Left lung (tissue), 14 donors: ENCODE measurements at places on chromosomes 13 and 19. TPM values are rescaled to one million over a fixed set of nuclear protein-coding genes. Genes with fewer than 3 reads are reported as not detected.

DNA sequence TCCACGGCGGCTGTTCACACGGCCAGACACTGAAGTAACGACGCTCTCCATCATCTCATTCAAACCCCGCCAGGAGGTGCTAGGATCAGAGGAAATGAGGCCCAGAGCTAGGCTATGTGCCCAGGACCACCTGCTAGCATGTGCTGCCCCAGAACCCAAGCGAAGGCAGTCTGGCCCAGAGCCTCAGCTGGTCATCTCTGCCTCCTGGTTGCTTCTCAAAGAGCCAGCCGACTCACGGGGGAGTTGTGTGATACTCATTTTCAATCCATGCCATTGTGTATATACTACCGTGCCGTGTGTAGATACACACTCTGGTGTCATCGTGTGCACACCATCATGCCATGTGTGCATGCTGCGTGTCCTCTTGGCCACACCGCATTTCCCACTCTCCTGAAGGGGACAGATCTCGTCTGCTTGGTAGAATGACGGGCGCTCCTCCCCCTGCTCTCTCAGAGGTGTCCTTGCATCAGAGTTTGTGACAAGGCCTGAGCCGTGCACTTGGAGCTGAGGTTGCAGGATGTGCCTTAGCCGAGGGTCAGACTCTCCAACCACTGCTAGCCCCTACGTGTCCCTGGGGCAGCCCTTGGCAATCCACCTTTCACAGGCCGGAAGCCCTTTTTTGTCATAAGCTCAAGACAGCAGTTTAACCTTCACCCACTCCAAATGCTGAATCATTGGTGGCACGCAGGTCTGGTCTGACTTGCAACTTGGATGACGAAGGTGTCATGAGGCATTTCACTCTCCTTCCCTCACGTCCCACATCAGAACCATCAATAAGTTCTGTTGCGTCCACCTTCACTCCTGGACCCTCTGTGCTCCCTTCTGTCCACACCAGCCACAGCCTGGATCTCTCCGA is 130.4 kb downstream of the CRYL1 start:
- no peak for DNase-seq

DNA sequence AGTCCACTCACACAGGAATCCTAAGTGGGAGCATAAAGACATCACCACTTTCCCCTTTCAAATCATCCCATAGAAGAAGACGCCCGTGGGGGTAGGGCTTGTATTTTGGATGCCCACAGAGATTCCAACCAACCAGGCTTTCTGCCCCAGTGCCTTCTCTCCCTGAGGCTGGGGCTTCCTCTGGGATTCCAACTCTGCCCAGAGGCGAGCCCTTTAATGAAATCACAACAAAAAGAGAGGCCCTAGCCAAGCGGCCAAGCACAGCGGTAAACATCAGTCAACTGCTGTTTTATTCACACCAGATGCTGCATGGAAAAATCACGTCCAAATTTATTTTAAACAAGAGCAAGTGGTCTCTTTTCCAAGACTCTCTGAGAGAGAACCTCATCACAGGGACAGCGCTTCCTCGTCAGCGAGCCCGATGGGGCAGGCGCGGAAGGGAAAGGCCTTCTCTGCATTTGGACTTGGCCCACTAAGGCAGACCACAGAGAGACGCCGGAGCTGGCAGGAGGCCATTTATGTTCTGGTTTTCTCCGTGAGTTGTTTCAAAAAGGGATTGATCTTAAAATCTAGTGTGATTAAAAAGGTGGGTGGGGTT is 31.5 kb downstream of the ADPRHL1 start:
- DNase-seq: no peak

DNA sequence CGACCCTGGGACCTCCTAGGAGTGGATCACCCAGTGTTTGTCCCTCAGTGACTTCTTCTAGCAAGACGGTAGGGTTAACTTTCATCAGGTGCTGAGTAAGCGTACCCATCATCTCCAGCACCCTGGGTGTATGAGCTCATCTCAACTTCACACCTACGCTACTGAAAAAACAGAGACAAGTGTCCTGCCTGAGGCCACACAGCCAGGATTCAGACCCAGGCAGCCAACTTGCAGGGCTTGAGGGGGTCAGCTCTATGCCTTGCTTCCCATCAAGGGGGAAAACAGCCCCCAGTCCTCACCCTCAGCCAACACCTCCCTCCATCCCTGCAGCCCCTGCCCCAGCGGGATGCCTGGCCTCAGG is 4.6 kb downstream of the TLE2 start:
- DNase-seq: no peak

DNA sequence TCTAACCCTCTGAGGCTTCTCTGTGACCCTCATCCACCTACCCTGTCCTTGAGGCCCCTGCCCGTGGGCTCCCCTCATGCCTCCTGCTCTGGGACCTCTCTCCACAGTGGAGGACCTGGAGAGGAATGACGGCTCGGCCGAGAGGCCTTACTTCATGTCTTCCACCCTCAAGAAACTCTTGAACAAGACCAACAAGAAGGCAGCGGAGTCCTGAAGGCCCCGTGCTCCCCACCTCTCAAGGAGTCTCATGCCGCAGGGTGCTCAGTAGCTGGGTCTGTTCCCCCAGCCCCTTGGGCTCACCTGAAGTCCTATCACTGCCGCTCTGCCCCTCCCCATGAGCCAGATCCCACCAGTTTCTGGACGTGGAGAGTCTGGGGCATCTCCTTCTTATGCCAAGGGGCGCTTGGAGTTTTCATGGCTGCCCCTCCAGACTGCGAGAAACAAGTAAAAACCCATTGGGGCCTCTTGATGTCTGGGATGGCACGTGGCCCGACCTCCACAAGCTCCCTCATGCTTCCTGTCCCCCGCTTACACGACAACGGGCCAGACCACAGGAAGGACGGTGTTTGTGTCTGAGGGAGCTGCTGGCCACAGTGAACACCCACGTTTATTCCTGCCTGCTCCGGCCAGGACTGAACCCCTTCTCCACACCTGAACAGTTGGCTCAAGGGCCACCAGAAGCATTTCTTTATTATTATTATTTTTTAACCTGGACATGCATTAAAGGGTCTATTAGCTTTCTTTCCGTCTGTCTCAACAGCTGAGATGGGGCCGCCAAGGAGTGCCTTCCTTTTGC is 10.8 kb upstream of the ILF3 start:
- no peak for DNase-seq

DNA sequence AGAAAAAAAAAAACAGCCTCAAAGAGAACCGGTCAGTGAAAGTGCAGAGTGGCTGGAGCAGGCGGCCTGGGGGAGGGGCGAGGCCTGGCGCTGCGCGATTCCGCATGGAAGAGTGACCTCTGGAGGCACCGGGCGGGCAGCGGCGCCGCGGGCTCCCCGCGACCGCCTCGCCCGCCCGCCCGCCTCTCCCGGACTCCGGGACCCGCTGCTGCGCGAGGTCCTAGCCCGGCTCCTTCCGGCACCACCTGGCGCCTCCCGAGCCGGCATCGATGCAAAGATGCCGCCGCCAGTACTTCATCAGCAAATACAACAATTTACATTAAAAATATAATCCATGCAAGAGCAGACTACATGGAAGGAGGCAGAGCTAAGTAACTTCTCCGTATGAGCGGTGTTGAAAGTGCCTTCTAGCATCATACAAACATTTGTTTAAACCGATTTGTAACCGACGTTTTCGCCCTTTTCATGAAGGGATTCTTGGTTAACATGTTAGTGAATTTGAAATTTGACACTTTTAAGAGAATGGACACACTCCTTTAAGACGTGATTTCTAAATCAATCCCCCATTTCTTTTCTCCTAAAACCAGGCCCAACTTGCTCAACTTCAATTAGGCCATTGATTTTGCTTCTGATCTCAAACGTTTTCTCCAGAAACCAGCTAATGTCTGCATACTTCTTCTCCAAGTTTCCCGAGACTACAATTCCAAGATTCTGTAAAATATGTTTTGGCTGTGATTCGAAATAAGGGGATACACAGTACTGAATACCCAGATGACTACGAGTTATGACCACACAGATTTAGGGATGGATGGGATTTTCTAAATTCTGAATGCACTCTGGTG is 2.1 kb downstream of the EFNB2 start:
- DNase-seq: peak; percentile 92

DNA sequence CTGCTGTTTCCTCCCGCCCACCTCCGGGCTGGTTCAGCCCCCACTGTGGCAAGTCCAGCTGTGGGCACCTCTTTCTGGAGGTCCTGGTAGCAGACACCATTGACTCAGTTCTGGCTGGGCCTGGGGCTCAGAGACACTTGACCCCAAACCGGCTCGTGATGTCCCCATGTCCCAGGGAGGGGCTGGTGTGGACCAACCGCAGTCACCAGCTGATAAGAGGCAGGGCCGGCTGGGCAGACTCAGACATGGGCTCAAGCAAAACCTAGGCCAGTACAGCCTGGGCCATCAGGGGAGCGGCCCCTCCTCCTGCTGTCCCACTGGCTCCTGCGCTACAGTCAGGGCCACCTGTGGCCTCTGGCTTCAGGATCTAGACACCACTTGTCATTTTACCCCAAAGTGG is 19.8 kb upstream of the TMEM160 start:
- no peak for DNase-seq

GRCh38 chr13:112526146-112526853 is 61.7 kb downstream of the TUBGCP3 start:
- no peak for DNase-seq

C19orf33 gene
- 63.2 TPM for total RNA-seq

ZNF442 gene
- total RNA-seq: 3.5 TPM

WDR88 gene
- not detected for total RNA-seq

SMIM44 gene
- not detected for total RNA-seq

PABPC3 gene
- 0.13 TPM for total RNA-seq

STOML3 gene
- total RNA-seq: 2.8 TPM
